AG10803 (cell line): ENCODE measurements at places on chromosomes 1 and 21.
A peak's percentile ranks its signal among the peaks of the same experiment; 100 is the strongest.

GRCh38 chr1:65991694-65992093 is 199.0 kb downstream of the PDE4B start:
- no peak for DNase-seq

- no peak for DNase-seq
Measured at GRCh38 chr1:215612391-215612790, 45.3 kb downstream of the KCTD3 start.

DNA sequence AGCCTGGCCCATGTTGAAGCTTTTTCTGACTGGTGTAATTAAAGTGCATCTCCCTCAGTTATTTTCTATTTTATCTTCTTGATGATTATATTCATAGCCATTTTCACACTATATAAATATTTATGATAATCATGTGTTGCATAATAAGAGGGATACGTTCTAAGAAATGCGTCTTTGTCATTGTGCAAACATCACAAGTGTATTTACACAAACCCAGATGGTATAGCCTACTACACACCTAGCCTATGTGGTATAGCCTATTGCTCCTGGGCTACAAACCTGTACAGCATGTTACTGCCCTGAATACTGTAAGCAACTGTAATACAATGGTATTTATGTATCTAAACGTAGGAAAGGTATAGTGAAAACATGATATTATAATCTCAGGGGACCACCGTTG is 88.1 kb downstream of the BACH1 start:
- DNase-seq, result no peak

- no peak for DNase-seq
Measured at GRCh38 chr21:43935711-43936110, 70.7 kb downstream of the AGPAT3 start.

DNA sequence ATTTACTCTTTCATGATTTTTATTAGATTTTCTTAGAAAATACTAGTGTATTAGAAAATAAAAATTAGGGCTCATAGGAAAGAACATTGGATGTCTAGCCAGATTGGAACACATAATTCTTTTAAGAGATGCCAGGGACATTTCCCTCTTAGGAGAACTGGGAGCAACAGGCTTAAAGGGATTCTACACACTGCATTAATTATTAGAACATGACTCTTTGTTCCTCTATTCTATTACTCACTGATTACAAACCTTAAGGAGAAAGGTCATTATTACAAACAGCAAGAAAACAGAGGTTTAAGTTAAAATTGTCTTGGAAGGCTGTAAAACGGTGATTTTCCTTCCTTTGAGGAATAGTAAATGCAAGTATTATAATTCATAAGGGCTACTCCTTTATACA is 32.9 kb upstream of the VAV3 start:
- no peak for DNase-seq

DNA sequence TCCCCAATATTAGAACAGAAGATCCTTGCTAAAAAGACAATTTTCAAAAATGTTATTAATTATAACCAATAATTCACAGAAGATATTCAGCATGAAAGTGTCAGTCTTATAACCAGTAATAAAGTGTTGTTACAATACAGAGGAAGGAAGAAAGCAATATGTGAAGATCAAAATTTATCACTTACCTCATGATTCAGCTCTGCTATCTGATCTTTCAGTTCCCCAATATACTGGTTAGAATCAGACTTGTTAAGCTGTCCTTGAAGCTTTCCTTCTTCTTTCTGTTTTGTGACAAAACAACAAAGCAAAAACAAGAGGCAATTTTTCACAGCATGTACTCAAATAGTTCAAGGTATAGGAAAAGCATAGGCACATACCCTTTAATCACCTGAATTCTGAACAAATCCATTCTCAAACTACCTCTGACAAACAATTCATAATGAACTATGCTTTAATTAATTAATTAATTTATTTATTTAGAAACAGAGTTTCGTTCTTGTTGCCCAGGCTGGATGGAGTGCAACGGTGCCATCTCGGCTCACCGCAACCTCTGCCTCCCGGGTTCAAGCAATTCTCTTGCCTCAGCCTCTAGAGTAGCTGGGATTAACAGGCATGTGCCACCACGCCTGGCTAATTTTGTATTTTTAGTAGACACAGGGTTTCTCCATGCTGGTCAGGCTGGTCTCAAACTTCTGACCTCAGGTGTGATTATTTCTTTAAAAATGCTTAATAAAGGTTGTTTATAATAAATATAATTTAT is 76.9 kb upstream of the GFI1 start:
- no peak for DNase-seq

GRCh38 chr21:33238565-33239255 is 9.0 kb downstream of the IFNAR2 start:
- DNase-seq, result no peak

- no peak for DNase-seq
Measured at GRCh38 chr1:11541956-11542355, 63.0 kb downstream of the DISP3 start.

GRCh38 chr1:213054733-213055591 is 3.9 kb downstream of the RPS6KC1 start:
- no peak for DNase-seq

GRCh38 chr21:24042687-24043086 is 1564.6 kb downstream of the MRPL39 start:
- no peak for DNase-seq

- DNase-seq, result no peak
Measured at GRCh38 chr1:87685311-87686135, 356.8 kb downstream of the LMO4 start.

DNA sequence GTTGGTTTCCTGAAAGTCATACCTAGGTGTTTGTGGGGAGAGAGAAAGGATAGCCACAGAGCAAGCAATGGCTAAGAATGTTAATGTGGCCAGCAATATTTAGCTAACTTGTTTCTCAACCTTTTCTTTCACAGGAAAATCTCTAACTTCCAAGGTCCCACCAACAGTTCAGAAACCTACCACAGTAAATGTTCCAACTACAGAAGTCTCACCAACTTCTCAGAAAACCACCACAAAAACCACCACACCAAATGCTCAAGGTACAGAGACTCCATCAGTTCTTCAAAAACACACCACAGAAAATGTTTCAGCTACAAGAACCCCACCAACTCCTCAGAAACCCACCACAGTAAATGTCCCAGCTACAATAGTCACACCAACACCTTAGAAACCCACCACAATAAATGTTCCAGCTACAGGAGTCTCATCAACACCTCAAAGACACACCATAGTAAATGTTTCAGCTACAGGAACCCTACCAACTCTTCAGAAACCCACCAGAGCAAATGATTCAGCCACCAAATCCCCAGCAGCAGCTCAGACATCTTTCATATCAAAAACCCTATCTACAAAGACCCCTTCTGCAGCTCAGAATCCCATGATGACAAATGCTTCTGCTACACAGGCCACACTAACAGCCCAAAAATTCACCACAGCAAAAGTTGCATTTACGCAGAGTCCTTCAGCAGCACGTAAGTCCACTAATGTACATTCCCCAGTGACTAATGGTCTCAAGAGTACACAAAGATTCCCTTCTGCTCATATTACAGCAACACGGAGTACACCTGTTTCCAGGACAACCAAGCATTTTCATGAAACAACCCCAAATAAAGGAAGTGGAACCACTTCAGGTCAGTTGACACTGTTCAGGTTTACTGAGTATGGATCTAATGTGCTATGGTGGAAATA is 15.3 kb downstream of the CD55 start:
- no peak for DNase-seq

- no peak for DNase-seq
Measured at GRCh38 chr1:233544304-233544703, 69.6 kb upstream of the KCNK1 start.

GRCh38 chr1:34272152-34272551 is 95.4 kb downstream of the C1orf94 start:
- no peak for DNase-seq

- peak; percentile 32 for DNase-seq
Measured at GRCh38 chr1:154609398-154610380, 1.7 kb upstream of the ADAR start.

DNA sequence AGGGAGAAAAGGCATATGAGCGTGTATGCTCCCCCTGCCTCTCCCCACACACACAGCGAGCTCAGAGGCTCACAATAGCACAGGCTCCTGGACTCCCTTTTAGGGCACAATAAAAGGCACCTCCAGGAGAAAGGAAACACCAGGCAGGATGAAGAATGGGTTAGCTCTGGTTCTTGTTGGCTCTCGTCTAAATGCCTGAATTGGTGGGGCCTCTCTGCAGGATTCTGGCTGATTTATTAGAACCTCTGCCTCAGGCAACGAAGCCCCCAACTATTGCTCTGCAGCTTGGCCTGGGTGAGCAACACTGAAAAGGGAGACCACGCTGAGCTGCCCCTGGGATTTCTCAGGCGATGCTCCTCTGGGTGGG is 590.9 kb upstream of the PLXNA2 start:
- DNase-seq, result no peak

- DNase-seq, result no peak
Measured at GRCh38 chr1:112686835-112687234, 12.4 kb downstream of the MOV10 start.

DNA sequence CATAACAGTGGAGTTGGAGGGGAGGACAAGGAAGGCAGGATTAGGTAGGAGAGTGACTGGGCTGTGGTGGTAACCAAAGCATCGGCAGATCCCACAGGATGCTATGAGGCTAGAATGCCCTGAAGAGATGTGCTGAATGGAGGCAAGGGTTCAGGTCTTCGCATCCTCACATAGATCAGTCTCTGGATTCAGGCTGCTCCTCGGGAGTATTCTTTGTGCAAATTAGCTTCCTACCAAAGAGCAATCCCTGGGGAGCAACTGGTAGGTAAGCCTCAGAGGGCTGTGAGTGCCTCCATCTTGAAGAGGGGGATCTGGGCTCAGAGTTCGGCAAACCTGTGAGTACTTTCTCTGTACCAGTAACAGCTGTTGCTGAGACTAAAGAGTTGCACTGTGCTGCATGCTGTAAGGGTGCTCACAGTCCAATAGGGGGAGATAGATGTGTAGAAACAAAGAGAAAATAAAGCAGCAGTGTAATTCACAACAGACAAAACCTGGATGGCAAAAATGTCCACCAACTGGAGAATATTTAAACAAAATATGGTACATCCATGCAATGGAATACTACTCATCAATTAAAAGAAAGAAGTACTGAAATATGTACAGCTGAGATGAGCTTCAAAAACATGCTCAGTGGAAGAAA is 322.4 kb upstream of the DEPDC1 start:
- DNase-seq, result peak; percentile 1

DNA sequence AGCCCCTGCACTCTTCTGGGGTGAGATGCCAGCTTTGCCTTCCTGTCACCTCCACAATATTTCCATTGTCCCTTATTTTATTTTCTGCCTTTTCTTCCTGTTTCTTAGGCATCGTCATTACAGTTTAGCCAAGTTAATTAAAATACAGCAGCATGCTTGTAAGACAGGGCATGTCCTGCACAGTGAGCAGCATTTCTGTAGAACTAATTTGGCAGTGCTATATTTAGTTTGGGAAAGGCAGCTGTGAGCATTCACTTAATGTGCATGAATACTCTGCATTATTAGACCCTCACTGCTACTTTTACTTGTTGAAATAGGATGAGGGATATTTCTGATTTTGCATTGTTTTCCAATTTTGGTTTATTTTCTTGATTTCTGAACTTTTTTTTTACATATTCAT is 133.3 kb downstream of the KCNK2 start:
- DNase-seq, result no peak

GRCh38 chr1:21624571-21625389 is 44.4 kb downstream of the RAP1GAP start:
- DNase-seq, result peak; percentile 45

DNA sequence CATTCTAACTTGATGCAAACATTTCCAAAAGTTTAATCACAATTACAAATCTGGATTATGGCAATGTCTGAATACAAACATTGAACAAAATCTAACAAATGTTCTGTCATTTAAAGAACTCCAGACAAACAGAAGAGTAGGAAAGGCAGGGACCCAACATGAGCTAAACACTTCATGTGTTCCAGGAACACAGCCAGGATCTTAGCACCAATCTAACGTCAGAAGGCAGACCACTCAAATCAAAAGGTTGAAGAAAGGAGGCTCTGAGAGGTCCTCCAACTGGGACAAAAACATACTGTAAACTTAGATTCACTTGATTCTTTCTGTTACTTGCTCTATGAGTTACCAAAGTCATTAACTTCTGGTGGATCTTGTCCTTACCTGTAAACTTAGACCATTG is 374.0 kb downstream of the NEGR1 start:
- peak; percentile 8 for DNase-seq

GRCh38 chr1:114499478-114499877 is 11.5 kb downstream of the TRIM33 start:
- no peak for DNase-seq

DNA sequence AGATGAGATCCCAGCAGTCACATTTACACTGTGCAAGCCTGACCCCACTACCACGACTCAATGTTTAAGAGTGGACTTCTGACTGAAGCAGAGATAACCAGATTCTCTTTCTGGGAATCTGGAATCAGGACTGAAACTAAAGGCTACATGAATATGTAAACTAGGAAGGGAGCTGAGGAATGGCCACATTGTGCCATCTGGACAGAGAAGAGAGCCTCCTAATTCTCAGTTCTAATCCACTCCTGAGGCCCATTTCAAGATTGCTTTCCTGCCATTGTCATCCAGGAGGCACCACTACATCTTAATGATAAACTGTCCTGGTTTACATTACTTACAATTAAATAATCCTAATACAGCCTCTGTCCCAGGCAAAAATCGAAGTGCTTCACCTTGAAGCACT is 6.5 kb downstream of the PAXBP1 start:
- no peak for DNase-seq

DNA sequence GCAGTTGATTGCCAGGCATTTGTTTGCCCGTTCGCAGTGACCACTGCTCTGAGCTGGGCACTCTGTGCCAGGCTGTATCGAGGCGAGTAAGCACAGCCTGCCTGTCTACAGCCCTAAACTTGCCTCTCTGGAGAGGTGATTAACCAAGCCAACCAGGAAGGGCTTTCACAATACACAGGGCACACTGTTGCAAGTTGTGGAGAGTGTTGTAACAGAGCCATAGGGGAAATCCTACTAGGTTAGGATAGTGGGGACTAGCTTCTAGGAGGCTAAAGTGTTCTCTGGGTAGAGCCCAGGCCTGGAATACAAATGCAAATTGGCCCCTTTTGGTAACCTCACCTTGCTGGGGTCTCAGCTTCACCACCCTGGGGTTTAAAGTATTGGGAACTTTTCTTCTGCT is 23.8 kb downstream of the PRDM2 start:
- DNase-seq, result peak; percentile 77

GRCh38 chr21:44530903-44531605 is 8.9 kb downstream of the KRTAP10-1 start:
- no peak for DNase-seq

- peak; percentile 9 for DNase-seq
Measured at GRCh38 chr1:210489491-210489890, 160.8 kb downstream of the HHAT start.

DNA sequence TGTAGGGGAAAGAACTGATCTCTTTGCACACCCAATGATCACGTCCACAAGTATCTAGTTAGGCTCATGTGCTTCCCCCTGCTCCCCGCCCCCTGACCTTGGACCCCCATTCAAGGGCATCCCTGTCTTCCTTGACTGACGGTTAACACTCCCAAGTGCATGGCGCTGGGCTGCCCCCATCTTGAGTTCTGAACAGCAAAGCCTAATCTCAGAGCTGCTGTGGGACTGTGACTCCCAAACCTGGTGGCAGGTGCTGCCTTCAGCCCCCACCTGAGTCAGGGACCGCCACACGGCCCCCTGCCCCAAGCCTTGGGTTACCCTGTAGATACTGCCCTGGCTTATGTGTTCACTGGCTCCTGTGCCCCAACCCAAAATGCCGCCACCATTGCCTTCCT is 925 bp downstream of the TNNI1 start:
- DNase-seq, result no peak
